ENCODE measurements at places on chromosomes 13 and 19.

GRCh38 chr13:112325920-112326645 is 50.1 kb upstream of the SPACA7 start:
- DNase-seq, result no peak

DNA sequence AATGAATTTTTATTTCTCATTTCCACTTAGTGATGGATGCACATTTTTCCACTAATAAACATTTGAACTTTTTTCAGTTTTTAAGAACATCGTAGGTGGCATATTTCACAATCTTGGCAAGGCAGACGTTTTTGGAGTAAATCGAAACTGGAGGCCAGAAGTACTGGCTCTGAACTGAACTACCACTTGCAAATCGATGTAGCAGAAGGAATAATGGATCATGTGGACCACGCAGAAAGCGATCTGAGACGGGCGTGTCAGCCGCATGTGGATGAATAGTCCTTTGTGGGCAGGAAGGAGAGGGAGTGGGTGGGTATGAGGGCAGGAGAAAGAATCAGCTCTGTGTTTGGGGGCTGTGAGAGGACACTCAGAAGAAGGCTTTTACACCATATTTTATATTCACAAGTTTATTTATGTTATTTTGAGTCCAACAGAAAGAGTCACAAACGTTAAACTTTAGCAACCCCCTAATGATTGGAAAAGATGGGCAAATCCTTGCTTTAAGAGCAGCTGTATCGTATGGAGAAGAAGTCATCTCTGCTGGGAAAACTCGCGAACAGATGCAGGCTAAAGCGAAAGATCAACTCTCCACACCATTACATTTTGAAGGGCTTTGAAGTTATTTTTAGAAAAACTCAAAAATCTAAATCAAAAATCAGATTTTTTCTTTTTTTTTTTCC is 90.5 kb downstream of the COL4A2 start:
- peak; percentile 84 for DNase-seq

- DNase-seq, result no peak
Measured at GRCh38 chr19:17293605-17294004, 9.6 kb downstream of the ABHD8 start.

- DNase-seq, result no peak
Measured at GRCh38 chr19:56319991-56320390, 5.4 kb upstream of the ZSCAN5A start.

GRCh38 chr13:29498426-29499040 is 97.0 kb downstream of the SLC7A1 start:
- DNase-seq, result no peak

DNA sequence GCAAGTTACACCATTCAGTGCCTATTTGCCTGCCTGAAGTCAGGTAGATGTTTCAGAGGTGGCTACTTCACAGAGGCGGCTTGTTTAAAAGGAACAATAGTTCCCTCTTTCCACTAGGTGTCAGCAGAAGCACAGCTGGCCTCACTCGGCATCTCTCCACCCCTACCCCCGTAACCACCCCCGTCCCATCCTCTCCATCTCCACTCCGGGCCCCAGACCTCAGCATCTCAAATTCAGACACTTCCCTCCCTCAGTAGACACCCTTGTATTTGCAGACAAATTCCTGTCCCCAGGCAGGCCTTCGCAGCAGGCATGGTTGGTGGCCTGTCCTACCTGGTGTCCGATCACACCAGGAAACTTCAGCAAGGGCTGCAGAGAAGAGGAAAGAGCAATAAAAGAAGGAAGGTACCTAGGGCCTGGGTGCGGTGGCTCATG is 9.1 kb upstream of the DPP9 start:
- DNase-seq, result peak; percentile 51
